ENCODE measurements at places on chromosomes 5 and 9.

GRCh38 chr5:72955143-72955767 lies 586 bp upstream of the FCHO2 start:
- DNase-seq: no peak

GRCh38 chr5:39178171-39178570 lies 41.2 kb downstream of the FYB1 start:
- no peak for DNase-seq

DNA sequence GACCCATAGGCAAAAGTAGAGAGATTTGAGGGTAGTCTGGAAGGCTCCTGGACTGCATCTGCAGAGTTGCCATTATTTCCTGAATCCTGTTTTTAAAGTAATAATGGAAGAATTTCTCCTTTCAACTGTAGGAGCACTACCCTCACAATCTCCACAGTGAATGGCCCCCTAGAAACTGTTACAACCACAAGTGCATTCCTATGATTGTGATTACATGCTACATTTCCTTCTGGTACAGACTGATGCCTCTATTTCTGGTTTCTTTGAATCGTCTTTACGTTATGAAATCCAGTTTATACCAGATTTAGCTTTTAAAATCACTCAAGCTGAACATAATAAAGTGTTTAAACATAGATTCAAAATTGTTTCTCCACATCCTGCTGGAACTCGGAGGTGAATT lies 49.4 kb downstream of the FRMPD1 start:
- no peak for DNase-seq

DNA sequence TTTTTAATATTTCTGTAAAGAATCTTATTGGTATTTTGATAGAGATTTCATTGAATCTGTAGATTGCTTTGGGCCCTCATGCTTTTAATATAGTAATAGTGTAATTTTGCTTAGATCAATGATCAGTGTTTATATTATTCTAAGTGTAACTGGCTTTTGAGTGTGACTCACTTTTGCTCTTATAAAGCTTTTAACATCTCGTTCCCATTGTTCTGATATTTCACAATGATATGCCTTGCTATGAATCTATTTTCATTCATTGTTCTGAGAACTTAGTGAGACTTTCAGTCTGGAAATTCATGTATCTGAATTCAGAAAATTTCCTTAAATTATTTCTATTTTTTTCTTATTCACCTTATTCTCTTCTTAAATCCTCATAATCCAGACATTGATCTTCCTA lies 13.5 kb upstream of the MAMDC2 start:
- DNase-seq: no peak

GRCh38 chr5:100861148-100861547 lies 41.9 kb downstream of the ST8SIA4 start:
- DNase-seq: no peak

- DNase-seq: no peak
Measured at GRCh38 chr9:95870352-95870751, 5.1 kb upstream of the ERCC6L2 start.

DNA sequence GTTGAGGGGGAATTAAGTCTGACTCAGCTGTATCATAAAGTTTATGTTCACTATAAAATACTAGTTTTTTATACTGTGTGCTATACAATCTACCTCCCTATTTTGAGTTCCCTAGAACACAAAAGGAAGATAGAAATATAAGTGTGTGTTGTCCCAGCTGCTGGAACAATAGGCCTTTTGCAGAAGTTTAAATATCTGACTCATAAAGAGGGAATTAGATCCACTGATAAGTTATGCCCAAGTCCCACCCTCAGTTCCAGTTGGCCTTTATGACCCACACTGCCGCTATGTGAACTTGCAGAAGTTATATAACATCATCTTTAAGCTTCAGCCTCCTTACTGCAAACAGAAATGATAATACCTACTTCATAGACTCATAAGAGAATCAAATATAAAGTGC lies 88.5 kb upstream of the DAB2 start:
- DNase-seq: no peak

DNA sequence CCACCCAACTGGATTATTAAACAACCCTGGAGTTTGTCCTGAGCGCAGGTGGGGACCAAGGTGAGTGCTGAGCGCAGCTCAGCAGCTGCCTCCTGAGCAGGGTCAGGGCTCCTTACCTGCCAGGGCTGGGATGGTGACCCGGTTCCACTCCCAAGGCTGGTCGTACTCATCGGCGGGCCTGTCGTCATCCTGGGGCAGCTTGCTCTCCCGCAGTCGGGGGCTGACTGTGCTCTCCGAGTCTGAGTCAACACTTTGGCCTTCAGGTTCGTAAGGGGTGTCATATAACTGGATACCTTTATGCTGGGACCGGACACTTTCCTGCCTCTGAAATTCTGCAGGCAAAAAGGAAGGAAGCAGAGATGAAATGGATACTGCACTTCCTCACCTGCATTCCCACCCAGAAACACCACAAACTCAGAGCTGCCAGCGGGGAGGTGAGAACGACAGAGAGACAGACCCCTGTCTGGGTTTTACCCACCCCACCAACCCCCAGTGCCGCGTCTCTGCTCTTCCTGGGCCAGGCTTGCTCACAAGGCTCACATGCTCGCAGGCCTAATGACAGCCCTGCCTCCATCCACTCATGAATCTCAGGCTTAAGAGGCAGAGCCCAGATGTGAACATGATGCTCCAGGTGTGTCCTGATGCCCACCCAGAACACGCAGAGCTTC lies 70.7 kb upstream of the SLC25A51 start:
- no peak for DNase-seq

DNA sequence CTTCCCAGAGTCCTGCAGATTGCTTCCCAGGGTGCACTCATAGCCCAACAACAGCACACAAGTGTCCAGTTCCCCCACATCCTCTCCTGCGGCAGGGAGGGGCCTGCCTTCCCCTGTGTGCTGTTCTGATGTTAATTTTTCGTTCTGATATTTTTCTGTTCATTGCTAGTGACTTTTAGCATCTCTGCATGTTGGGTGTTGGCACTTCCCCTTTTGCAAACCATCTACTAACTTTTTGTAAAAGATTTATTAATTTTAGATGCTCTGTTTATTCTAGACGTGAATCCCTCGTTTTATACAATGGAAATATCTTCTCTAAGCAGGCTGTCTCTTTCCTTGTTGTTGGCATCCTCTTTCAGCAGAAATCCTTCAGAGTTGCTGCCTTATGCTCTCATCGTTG lies 97.3 kb upstream of the DAP start:
- DNase-seq: no peak

DNA sequence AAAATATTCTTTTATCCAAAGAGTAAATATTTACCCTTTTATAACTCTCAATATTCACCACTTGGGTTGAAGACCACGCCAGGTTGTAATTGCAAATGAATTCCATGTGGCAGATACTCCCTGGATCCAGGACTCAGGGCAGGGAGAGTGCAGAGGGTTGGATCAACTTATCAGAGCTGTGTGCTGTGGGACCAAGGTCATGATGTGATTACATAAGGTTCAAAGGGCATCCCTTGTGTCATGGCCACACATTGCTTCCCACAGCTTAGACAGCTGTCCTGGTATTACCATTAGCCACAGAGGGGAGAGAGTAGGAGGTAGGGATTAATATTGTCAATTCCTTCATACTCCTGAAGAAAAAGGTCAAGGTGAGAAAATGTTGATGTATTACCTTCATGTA lies 133.9 kb downstream of the JAKMIP2 start:
- no peak for DNase-seq

DNA sequence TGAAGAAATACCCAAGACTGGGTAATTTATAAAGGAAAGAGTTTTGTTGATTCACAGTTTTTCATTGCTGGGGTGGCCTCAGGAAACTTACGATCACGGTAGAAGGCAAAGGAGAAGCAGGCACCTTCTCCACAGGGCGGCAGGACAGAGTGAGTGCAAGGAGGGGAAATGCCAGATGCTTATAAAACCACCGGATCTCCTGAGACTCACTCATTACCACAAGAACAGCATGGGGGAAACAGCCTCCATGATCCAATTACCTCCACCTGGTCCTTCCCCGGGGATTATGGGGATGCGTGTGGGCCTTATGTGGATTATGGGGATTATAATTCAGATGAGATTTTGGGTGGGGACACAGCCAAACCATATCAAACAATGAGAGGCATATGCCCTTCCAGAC lies 18.5 kb upstream of the RORB start:
- DNase-seq: no peak

GRCh38 chr5:96852759-96853158 lies 23.5 kb upstream of the ERAP2 start:
- no peak for DNase-seq

DNA sequence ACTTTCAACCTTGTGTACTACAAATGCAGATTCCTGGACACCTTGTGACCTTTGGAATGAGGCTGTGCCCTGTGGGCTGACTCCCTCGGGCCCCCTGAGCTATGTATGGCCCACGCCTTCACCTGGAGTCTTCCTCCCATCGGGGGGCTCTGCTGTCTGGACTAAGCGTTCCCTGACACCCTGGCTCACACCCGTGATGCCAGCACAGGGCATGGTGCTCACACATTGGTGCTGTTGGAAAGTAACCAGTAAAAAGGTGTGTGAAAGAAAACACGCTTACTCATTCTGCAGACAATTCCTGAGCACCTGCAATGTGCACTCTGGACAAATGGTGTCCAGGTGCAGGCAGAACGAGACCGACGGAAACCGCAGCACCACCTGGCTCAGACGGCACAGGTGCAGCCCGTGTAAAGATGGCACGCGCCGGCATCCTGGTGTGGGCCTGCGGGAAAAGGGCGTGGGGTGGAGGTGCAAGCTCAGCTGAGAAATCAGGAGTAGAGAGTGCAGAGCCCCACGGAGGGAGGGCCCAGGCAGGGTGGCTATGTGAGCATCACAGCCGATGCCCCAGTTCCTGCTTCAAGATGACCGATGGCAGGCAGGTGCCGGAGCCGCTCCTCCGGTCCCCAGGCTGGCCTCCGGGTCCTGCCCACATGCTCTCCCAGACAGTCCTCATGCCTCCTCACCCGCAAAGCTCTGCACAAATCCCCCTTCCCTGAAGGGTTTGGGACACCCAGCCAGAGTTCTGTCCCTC lies 11.0 kb downstream of the LPCAT1 start:
- DNase-seq: no peak

DNA sequence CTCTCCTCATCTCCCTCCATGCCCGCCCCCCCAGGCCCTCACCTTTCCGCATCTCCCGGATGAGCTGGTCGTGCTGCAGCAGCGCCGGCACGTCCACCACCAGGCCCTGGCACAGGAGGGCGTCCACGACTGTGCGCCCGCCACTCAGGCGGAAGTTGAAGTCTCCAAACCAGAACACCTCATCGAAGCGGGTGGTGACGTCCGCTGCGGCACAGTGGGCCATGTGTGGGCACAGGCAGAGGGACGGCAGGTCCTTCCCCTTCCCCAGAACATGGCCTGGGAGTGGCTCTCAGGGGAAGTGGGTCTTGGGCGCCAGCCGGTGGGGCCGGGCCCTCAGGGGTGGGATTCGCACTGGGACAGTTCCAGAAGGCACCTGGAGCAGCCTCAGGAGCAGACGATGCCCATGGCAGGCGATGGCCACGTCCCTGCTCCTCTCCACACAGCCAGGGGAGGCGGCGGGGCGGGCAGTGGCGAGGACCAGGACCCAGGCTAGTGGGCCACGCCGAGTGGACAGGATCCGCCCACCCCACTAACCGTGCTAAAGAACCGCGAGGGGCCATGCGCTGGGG lies 7.8 kb downstream of the INPP5E start:
- no peak for DNase-seq

DNA sequence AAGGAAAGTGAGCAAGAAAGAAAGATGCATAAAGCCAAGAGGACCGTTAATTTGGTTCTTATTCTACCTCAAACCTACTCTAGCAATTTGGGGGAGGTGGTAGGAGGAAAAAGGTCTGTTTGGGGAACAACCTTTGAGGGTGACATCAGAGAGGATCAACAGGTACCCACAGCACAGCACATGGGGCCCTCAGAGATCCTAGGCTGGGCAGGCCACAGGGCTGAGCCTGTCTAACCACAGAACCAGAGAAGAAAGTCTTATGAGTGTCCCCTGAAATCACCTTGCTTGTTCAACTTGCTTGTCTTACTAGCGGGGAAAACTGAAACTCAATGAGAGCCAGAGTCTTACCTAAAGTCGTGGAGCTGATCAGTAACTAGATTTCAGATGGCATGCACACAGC lies 385.2 kb downstream of the SPOCK1 start:
- DNase-seq: no peak

DNA sequence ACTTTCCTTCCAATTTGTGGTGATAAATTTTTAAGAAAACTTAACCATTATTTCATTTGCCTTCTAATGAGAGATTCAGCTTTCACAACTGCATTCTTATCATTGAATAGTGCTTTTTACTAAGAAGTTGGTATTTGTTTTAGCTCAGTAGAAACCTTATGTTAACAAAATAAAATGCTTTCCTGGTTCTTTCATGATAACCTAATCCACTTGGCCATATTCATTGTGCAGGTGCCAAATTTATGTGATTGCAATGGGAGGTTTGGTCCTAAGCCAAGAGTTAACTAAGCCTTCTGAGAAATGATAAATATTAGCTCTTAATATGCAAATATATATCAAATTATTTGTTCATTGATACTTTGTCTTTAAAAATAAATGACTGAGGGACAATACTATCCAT lies 141.1 kb upstream of the TLE4 start:
- DNase-seq: no peak

GRCh38 chr5:54658010-54658409 lies 140.5 kb downstream of the SNX18 start:
- no peak for DNase-seq

- no peak for DNase-seq
Measured at GRCh38 chr9:7375013-7375511, 424.5 kb downstream of the DMAC1 start.

GRCh38 chr5:31767335-31768031 lies 128.6 kb downstream of the PDZD2 start:
- no peak for DNase-seq

DNA sequence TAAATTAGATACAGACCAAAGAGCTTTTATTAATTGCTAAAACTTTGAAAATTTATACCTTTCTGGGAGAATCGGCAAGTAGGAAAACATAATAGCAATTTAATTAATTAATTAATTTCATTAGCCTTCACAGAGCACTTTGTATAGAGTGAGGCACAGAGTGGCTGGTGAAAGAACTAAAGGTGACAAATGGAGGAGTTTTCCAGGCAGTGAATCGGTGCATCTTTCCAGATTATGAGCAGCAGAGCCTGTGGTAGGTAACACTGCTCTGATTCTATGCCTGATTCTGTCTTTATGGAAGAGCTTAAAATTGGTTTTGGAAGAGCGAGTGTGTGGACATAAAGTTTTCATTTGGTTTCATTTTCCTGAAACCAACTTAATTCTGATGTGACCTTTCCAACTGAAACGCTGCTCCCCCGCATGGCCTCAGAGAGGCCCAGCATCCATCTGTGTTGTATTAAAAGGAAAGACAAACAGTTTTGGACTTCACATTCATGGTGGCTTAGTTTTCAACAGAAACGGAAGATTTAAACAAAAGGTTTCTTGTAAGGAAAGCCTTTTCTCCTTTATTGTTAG lies 188.9 kb upstream of the RPS23 start:
- no peak for DNase-seq

- DNase-seq: no peak
Measured at GRCh38 chr9:97531888-97532376, 30.5 kb downstream of the TMOD1 start.

DNA sequence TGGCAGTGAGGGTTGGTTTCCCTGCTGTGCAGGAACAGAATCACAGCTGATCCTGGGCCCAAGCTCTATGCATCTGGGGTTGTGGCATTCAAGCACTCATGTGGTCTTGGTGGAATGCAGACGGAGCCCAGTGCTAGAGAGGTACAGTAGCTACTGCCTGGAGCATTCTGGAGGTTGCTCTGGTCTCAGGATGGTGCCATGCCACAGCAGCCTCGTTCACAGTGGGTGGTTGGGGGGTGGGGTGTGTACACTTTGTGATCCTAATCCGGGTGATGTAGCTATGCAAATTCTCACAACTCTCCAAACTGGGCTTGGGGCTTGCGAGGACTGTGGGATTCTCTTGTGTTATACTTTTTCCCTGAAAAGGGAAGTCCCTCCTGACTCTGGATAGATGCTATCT lies 45.2 kb downstream of the FGD3 start:
- no peak for DNase-seq

Measured in D721Med (cell line).